ENCODE measurements at places on chromosomes 2 and 18. TPM values are rescaled to one million over a fixed set of nuclear protein-coding genes. Genes with fewer than 3 reads are reported as not detected.

DNA sequence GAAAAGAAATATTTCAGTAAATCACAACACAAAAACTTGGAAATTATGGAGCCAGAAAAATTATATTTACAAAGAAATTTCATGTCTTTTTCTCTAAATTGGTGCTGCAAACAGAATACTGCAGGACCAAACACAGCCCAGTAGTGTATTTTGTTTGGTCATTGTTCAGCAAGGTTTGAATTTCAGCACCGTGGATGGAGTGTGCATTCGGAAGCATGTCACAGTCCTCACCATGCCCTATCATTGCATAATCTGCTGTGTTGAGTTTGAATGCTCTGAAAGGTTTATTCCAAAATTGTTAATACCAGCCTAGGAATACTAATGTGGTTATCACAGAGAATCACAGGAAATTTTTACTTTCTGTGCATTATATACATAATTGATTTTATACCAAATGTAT lies 296.7 kb downstream of the METTL4 start:
- no peak for DNase-seq

DNA sequence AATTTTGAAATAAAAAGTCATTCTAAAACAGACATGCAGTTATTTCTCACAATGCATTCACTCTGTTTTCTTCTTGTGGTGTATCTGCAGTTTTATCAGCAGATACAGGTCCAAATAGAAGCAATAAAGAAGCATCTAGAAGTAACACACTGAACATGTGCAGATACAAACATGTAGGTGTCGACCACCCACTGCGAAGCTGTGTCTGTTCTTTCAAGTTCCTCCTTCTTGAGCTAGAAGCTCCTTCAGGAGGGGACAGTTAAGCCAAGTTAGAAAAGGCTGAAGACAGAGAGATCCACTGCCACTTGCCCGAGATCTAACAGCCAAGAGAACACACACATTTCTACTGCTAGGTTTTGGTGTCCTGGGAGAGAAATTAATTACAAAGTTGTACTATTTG lies 30.1 kb downstream of the WDFY1 start:
- no peak for DNase-seq

GRCh38 chr18:3796434-3796833 lies 346.5 kb downstream of the TGIF1 start:
- no peak for DNase-seq

DNA sequence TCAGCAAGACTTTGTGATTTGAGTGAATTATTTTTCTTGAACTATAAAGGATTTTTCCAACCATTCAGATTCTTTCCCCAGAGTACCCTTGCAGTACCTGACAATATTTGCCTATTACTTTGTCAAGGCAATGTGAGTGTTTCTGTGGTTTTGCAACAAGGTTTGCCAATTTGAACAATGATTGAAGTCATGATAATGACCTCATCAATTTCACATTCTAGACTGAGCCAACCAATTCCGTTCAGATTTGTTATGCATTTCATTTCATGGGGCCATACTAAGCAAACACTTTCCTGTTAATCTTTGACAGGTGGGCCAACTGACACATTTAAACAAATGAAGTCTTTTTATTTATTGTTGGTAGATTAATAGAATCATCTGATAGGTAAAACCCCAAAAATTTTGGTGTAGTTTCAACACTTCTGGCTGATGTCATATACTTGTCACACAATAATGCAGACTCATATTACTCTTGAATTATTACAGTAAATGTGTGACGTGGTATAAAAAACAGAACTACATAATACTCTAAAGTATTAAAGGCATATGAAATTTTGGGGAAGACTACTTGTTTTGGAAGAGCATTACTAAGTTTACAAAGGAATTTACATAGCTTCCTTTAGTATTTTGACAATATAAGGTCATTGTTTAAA lies 526.4 kb downstream of the DPP10 start:
- DNase-seq, result no peak

DNA sequence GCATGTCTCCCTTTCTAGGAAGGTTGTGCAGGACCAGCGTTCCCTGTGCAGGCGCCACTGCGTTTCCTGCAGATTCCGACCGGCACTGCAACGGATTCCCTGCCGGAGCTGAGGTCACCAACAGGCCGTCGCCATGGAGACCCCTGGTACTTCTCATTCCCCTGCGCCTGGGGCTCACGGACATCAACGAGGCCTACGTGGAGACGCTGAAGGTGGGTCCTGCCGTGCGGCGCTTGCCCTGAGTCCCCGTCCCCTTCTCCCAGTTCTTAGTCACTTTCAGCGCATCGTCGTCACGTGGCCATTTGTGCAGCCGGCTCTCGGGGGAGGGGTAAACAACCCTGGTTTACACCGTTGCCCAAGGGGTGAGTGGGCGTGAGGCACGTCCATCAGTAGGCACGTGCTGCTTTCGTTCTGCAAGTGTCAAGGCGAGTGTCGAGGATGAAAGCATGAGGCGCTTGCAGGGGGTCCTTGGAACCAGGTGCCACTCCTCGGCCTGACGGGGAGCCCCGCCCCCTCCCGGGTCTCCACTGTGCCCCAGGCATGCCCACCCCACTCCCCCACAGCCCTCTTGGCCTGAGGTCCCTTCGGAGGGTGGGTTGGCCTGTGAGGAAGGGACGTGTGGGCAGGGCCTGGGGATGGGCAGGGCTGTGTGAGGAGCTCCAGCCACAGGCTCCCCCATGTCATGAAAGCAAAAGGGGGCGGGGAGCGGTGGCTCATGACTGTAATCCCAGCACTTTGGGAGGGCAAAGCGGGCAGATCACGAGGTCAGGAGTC lies 19.8 kb downstream of the DTYMK start:
- no peak for DNase-seq

The CSRNP3 gene
- 2.1 TPM for total RNA-seq

The DYNC2LI1 gene
- 31.2 TPM for total RNA-seq

Measured in tibial nerve (tissue), 4 donors.